ENCODE measurements at places on chromosomes 13 and 19.

GRCh38 chr13:106573868-106574267, 5.9 kb upstream of the ARGLU1 start:
- DNase-seq = no peak

DNA sequence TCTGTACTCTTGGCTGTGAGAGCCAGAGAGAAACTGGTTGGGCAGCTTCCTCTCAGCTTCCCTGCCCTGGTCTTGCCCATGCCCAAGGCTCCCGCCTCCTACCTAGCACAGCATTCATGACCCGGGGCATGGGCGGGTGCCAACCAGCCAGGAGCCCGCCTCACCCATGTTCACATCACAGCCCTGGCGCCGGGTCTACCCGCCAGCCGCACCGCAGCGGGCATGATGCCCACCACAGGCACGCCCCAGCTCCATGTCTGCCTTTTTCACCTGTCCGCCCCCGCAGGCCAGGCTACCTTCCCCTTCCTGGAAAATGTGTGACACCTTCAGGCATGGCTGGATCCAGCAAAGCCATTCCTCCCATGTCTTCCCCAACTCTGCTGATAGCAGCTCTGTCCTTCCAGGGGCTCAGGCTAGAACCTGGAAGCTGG, 42.1 kb downstream of the PTPRS start:
- no peak for DNase-seq

DNA sequence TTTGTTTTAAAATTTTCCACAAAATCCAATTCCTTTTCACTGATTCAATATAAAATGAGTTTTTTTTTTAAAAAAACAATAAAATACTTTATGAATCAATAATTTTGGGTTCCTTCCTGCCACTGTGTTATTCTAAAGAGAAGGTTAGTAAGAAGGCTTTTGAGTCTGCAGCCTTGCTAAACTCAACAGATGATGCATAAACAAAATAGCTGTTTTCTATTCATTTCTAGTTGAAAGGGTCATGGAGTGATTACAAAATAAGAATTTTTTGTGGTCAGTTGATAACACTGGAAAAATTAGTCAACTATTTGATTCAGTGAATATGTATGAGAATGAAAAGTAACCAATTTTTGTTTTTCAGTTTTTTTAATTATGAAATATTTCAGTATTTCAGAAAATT, 169.9 kb downstream of the VWA8 start:
- DNase-seq = no peak

DNA sequence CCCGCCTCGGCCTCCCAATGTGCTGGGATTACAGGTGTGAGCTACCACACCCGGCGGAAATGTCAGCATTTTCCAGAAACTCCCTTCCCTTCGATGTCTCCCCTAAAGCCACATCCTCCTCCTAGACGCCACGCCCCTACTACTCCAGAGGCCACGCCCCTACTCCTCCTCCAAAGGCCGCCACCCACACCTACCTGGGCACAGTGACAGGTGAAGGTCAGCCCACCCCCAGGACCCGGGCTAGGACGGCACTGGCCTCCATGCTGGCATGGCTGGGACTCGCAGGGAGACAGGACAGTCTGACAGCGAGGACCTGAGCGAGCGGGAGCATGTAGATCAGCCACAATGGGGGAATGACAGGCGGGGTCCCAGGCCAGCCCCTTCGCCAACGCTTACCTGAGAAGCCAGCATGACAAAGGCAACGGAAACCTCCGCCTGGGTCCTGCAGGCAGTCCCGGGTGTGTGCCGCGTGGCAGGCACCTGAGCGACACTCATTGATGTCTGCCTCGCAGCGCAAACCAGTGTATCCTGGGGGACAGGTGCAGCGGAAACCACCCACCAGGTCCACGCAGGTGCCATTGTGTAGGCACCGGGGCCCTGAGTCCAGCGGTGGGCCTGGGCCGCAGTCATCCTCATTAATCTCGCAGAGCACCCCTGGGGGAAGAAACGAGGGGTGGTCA, 22.0 kb downstream of the NOTCH3 start:
- no peak for DNase-seq

GRCh38 chr13:73754241-73754640, 380.0 kb downstream of the KLF12 start:
- DNase-seq = no peak

DNA sequence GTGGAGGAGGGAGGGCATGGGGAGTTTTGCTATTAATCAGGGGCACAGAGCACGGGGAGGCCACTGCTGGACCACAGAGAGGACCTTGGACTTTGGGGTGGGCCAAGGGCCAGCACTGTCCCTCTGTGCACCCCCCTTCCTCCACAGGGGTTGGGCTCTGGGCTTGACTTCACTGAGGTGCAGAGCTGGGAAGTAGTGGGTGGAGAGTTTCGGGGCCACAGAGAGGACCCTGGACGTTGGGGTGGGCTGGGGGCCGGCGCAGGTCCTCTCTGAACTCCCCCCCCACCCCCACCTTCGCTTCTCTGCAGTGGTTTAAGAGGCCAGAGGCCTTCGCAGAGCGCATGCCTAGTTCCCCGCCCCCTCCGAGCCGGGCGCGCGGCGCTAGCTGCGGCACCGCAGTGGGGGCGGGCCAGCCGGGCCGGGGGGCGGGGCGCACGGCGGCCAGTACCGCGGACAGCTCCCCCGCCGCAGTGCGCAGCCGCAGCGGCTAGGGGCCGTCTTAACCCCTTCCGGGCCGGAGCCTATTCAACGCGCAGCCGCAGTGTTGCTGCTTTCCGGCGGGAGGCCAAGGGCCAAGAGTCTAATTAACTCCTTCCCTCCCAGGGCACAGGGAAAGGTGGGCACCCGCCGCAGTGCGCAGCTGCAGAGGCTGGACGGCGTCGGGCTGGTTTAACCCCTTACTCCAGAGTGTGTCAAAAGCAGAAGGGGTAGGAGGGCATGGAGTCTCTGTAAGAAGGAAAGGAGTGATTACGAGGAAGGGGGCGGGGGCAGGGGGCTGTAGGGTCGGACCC, 3.7 kb downstream of the KCNC3 start:
- DNase-seq = peak; percentile 40

DNA sequence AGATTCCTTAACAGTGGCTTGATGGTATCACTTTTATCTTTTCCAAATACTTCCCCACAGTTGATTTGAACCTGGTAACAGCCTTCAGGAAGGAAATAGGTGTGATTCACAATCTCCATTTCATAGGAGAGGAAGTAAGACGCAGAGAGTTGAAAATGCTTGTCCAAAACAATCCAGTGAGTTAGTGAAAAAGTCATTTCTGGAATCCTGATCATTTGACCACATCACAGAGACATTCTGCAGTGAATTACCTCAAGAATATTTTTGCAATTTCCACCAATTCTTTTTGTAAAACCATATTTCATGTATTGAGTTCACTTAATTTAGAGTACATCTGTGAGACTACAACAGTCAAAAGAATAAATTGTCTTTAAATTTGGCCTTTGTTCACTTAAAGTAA, 292.8 kb downstream of the DCLK1 start:
- no peak for DNase-seq

- no peak for DNase-seq
Measured at GRCh38 chr19:18021121-18021755, 13.3 kb downstream of the ARRDC2 start.

DNA sequence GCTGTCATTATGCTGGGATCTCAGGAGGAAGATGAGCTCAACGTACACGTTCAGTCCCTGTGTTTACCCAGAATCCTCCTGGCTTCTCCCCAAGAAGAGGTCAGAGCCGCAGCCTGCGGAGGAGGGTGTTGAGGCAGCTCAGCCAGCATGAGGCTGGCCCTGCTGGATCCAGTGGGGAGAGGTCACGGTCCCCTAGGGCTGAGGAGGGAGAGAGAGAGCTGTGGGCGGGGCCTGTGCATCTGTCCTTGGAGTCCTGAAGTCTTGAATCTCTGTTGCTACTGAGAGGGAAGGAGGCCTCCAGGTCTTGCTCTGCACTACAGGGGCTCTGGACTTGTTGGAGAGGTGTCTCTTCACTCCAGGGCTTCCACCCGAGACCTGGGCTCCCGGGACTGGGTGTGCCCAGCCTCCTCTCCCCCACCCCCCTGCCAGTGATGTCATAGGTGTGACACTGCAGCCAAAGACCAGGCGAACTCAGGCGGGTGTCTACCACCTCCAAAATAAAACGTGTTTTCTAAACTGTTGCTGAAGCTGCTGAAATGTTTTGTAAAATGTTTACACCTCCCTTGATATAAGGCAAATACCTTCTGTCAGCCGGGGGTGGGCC, 77.9 kb upstream of the KCTD15 start:
- DNase-seq = no peak

DNA sequence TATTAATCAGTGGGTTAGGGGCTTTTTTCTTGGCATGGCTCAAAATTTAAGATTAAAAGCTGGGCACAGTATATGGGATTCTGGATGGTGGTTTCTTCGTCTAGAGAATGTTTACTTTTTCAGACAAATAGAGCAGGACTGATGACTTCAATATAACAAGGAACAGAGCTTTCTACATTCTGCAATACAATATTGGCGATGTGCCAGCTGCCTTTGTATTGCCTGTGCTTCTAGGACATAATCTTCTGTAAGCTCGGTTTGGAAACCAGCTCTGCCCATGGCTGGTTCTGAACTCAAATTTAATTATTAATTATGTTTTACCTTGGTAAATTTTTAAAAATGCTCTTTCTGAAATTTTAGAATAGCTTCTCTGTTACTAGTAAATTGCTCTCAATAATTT, 139.1 kb upstream of the TRPC4 start:
- DNase-seq = no peak

DNA sequence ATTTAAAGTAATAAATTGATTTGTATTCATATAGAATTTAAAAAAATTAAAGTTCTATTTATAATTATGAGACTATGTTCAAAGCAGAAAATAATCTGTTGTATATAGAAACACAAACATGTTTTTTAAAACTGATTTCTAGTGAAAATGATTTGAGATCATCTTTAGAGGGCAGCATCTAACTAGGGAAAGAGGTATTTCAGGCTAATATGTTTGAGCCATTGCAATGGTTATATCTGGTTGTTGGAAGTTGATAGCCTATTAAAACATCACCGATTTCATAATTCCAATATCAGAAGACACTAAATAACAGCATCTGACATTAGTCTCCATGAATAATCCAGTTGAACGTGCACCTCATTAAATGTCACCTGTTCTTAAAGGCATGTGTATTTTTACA, 79.8 kb upstream of the SLITRK6 start:
- no peak for DNase-seq

DNA sequence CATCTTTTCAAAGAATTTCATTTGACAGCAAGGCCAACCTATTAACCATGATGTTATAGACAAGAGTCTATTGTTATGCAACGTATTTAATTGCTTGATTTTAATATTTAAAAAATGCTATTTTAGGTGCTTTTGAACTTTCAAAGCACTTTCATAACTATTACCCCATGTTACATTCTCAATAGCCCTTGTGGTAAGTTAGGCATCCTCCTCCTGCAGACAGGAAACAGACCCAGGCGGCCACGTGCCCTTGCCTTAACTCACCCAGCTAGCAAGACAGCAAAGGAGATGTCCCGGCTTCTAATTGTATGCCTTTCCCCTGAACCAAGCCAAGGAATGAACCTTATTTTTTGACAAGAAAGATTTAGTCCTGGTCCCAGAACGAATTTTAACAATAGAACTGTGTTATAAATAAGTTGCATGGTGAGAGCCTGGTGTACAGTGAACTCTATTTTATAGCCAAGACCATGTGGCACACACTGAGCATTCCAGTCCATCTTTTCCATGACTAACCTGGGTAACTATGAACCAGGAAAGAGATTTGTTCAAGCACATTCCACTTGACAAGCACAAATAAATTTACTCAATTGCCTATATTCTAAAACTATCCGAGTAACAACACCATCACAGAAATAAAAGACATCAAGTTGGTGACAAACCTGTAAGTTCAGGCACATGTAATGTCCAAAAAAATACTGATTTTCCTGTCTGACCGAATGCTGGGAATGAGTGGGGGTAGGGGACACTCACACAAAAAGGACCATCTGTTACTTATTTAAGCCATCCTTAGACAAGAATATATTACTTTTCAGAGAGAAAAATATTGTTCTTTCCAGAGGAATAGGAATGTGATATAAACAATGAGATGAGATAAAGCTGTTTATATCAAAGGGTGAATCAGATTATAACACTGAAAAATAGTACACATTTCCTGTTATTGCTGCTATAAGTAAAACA, 163.0 kb downstream of the EFNB2 start:
- no peak for DNase-seq

- no peak for DNase-seq
Measured at GRCh38 chr13:94988654-94989053, 276.3 kb upstream of the SOX21 start.

- no peak for DNase-seq
Measured at GRCh38 chr13:32151240-32151639, 119.7 kb downstream of the FRY start.

DNA sequence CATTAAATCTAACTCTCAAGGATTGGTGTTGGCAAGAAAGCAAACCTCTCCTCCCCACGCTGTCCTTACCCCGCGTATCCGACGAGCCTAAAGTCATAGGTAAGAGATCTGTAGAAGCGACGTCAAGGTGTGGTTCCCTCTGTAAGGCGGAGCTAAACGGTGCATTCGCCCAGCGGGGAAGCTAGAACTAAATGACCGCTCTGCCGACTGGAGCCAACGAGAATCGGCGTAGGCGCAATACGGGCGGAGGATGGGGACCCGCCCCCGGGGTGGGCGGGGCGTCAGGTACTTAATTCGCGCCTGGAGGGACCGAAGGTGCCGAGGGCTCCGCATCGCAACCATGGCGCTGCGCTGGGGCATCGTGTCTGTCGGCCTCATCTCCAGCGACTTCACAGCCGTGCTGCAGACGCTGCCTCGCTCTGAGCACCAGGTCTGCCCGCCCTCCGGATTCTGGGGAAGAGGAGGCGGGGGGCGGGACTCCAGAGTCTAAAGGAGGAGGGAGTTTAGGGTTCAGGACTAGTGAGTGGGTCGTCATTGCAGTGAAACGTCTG, at the start of gene DHDH:
TSS of gene DHDH (plus strand) at position 318 of the 551 bp plus-strand sequence. CDS start at position 341, 23 bp downstream.
- DNase-seq = peak; percentile 70

DNA sequence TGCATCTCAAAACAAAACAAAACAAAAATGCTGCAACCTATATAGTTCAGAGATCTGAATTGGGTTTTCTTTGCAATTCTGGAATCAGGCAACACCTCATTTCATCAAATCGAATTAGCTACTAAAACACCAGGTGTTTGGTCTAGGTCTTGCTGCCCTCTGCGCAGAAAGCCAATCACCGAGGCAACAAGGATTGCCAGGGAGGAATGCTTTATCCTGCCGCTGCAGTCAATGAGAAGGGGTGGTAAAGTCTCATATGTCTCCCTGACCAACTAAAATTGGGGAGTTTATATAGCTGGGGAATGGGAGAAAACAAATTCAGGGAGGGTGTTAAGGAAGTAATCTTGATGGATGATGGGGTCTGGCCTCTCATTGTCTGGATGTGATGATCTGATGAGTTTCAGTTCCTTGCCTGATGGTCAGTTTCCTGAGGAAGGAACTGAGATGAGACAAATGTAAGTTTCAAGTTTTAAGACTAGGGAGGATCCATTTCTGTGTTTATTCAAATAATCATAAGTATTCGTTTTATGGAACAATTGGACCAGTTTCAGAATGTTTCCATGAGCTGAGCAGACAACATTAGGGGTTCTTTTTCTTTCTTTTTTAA, 5.0 kb upstream of the YJU2 start:
- no peak for DNase-seq

GRCh38 chr13:93172109-93172508, 54.5 kb upstream of the GPC6 start:
- no peak for DNase-seq

Measured in stimulated activated CD8-positive, alpha-beta memory T cell treated with anti-CD3 and anti-CD28 coated beads, Interleukin-12 subunit alpha, Interleukin-12 subunit beta, amount 100 ng/mL, for 1 hour (primary cell).